H7 (cell line): ENCODE measurements at places on chromosomes 12 and 14. TPM values are rescaled to one million over a fixed set of nuclear protein-coding genes. Genes with fewer than 3 reads are reported as not detected.

GRCh38 chr14:53861781-53862180 is 94.8 kb downstream of the BMP4 start:
- no peak for DNase-seq

GRCh38 chr12:112525426-112525809 is 106.7 kb downstream of the PTPN11 start:
- no peak for DNase-seq

SAMD4A gene
- total RNA-seq, result 7.6 and 8.5 TPM in 2 replicates

PPP1CC gene
- 251 and 310 TPM in 2 replicates for total RNA-seq

AHNAK2 gene
- 2.0 and 2.3 TPM in 2 replicates for total RNA-seq
